ENCODE measurements at places on chromosomes 1 and 21.
A peak's percentile ranks its signal among the peaks of the same experiment; 100 is the strongest.

DNA sequence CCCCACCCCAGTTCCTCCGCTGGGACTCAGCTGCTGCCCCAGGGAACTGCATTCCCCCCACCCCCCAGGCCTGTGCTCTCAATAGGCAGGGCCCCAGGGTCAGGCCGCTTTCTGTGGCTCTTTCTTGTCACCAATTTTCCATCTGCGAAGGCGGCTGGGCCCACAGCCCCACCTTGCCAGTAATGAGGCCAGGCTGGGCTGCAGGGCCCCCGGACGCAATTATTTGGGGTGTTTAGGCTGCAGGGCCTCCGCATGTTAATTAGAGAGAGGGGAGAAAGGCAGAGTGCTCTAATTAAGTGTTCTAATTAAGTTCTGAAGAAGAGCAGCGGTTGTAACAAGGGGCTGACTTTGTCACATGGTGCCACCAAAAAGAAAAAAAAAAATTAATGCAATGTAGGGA is 71.8 kb downstream of the EPHB2 start:
- DNase-seq, result no peak

GRCh38 chr1:78006521-78006920 is 1.8 kb downstream of the DNAJB4 start:
- DNase-seq, result no peak

- DNase-seq, result no peak
Observed at GRCh38 chr1:245591346-245592188, 436.8 kb downstream of the KIF26B start.

- DNase-seq, result no peak
Observed at GRCh38 chr1:67274623-67275325, 32.9 kb upstream of the IL12RB2 start.

GRCh38 chr1:21451981-21452411 is 12.1 kb downstream of the NBPF3 start:
- DNase-seq, result no peak

DNA sequence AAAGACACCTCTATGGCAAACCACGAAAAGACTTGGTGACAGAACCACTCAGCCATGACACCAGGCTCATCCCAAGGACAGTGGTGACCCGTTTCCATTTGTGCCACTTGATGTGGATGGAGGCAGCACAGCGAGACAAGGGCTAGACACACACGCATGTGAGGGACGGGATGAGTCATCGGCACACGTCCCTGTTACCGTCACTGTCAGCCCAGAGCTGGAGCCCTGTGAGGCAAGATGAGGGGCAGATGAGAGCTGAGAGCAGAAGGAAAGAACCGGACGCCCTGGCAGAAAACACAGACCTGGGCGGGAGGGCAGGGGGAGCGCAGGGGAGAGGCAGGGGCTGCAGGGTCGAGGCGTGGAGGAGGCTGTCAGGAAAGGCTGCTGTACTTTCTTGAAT is 57.8 kb downstream of the SIK1 start:
- DNase-seq, result no peak

DNA sequence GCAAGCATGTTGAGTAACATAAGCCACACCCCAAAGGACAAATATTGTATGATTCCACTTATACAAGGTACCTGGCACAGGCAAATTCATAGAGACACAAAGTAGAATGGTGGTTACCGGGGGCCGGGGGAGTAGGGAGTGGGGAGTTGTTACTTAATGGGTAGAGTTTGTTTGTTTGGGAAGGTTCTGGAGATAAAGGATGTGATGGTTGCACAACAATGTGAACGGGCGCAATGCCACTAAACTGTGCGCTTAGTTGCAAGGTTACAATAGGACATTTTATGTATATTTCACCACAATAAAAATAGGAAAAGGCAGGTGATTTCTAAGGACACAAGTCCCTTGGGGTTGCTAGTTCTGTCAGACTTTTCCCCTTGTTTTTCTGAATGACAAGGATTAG is 516.6 kb downstream of the KIF26B start:
- DNase-seq, result no peak

- no peak for DNase-seq
Observed at GRCh38 chr1:12372761-12373160, 142.9 kb downstream of the VPS13D start.

- DNase-seq, result no peak
Observed at GRCh38 chr1:231359113-231359512, 21.0 kb downstream of the SPRTN start.

- no peak for DNase-seq
Observed at GRCh38 chr1:59081181-59081580, 215.7 kb upstream of the FGGY start.

- DNase-seq, result no peak
Observed at GRCh38 chr1:163056831-163057230, 12.3 kb upstream of the RGS4 start.

GRCh38 chr1:117575586-117576225 is 30.1 kb upstream of the TENT5C start:
- no peak for DNase-seq

- no peak for DNase-seq
Observed at GRCh38 chr1:153534226-153534924, 1.4 kb downstream of the S100A6 start.

GRCh38 chr1:53296117-53296749 is 31.6 kb downstream of the LRP8 start:
- no peak for DNase-seq

GRCh38 chr1:2194319-2194897 is at the start of gene FAAP20:
FAAP20 (minus strand) TSS chr1:2194772; CDS start chr1:2194749, 23 bp downstream.
- DNase-seq, result no peak

DNA sequence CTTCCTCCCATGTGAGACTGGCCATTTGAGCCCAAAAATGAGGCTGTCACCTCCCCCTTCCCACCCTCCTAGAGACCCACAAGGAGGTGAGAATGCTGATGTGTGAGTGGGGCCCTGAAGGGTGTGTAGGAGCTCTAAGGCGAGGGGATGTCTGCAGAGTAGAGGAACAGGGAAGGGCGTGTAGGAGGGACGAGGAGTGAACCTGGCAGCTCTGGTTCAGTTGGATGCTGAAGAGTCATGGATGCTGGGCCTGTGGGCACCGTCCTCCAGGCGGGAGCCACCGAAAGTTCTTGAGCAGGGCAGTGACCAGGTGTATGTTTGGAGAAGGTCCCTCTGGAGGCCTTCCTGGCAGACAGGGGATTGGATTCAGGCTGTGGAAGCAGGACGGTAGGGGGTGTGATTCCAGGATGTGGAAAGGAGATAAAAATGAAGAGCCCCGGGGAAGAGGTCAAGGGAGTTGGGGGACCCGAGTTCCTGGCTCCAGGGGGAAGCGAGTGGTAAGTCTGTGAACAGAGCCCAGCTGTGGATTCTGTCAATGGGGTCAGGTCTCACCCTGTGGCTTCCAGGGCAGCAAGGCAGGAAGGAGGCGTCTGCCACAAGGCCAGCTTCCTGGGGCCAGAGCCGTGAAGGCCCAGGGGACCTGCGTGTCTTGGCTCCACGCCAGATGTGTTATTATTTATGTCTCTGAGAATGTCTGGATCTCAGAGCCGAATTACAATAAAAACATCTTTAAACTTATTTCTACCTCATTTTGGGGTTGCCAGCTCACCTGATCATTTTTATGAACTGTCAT is 7.9 kb downstream of the SAMD11 start:
- no peak for DNase-seq

DNA sequence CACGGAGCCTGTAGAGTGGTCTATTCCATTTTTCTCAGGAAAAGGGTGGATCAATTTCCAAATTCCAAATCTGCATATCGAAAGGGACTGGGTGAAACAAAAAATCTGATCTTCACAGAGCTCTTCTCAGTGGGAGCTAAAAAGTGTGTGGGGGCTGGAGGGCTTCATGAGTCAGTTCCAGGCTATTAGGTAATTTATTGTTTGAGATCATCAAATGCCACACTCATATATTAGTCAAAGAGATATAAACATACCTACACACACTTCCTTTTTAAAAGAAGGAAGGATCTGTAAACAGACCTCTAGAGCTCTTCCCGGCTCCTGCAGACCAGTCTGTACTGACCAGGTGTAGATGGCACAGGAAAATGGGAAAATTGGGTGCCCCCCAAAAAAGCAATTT is 175.4 kb downstream of the ZBTB18 start:
- DNase-seq, result no peak

GRCh38 chr1:20732588-20733359 is at the start of gene SH2D5:
SH2D5 (minus strand) TSS chr1:20732703; CDS start chr1:20728044, 4,659 bp downstream.
- DNase-seq, result peak; percentile 34

DNA sequence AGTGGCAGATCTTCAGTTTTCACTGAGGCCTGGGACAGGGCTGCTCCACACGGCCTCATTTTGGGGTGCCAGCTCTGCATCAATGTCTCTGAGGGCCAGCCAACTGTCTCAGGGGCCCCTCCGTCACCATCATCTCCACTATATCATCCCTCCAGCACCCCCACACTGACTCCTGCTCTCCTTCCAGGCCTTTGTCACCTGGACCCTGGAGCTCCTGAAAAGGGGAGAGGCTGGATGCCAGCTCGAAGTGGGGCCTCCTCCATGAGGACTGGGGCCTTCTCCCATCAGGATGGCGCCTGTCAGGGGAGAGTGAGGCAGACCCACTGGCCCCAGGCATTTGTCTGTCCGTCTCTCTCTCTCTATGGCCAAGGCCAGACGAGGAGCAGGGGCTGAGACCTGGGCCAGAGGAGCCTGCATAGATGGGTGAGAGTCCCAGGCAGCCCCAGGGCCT is 44.7 kb upstream of the LRP8 start:
- no peak for DNase-seq

DNA sequence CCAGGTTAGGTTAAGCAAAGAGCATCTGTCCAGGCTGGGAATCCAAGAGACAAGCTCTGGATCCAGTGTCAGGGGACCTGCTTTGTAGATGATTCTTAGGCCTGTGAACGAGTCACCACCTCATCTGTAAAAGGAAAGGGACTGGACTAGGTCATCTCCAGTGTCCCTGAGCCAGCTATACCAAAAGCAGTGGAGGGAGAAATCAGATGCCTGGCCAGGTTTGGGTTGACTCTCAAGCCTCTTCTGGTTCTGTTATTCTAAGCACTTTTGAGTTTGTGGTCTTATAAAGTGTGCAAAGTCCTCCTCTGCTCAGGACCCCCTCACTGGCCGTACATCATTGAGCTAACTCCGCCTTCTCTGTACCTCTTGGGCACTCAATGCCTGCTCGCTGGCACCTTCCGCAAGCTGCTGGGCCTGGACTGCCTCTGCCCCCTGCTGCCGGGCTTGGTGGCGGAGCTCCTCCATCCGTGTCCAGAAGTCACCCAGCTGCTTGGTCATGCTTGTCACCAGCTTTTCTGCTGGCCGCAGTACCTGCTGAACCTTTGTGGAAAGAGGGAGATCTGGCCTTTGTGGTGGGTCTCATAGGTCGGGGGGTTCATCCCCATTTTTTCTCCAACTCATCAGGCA is 33.6 kb downstream of the CAMK1G start:
- no peak for DNase-seq

DNA sequence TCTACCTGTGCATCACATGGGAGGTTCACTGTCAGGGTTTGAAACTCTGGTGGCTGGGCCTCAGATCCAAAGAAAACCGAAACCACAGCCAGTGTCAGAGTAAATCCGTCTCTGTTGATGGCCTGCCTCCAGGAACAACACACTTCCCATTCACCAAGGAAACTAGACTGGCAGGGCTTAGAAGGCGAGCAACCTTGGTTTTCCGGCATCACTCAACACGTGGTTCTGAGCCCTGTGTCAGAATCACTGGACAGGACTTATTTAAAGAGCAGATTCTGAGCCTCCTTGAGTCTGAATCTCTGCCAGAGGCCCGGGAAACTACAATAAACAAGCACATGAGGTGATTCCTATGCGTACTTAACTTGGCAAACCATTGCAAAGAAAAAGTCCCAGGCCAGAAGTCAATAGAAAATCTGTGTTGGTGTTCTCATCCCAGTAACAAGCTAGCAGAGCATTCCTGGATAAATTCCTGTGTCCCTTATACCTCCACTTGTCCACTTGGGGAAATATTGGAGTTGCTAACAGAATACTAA is 70.0 kb downstream of the KCTD3 start:
- no peak for DNase-seq

DNA sequence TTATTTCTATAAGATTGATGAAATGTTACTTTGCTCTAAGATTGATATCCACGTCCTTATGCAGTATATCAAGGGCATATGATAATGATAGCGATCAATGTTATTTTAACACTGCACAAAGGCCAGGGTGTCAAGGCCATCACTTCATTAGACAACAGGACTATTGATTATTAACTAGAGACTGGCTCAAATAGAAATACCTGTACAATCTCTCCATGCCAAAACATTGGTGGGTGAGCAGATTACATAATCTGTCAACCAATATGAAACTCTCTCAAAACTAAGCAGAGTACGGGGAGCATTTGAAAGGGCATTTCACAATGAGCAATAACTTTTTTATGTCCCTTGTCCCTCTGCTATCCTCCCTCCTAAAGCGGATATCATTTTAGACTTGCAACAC is 566.5 kb upstream of the PKN2 start:
- no peak for DNase-seq

DNA sequence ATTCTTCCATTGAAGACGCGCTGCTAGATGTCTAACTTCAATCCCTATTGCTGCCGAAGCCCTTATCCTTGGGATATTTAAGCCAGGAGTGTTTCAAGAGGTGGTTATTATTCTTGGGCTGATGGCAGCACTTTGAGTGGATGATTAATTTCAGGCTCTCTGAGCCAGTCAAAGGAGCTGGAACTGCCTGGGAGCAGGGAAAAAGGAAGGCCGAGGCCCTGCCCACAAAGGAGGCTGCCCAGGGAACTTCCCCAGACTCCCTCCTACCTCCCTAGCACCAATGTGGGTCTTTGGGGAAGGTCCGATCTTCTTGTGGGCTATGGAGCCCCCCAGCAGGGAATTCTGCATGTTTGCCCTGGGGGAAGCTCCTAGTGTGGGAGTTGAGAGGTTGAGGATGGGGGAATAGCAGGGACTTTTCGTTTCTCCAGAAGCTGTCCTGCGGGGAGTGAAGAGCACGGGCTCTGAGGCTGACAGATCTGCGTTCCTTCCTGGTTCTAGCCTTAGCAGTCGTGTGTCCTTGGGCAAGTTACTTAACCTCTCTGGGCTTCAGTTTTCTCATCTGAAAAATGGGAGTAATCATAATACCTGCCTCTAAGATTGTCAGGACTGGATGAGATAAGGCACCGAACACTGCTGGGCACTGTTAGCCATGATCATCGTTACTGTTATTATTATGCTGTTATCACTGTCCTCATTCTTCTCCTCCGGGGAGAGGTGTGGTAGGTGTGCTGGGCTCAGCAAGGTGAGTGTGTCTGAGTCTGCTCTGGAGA is 6.3 kb downstream of the KCNQ4 start:
- no peak for DNase-seq

- DNase-seq, result no peak
Observed at GRCh38 chr1:19476450-19477190, 8.7 kb downstream of the CAPZB start.

DNA sequence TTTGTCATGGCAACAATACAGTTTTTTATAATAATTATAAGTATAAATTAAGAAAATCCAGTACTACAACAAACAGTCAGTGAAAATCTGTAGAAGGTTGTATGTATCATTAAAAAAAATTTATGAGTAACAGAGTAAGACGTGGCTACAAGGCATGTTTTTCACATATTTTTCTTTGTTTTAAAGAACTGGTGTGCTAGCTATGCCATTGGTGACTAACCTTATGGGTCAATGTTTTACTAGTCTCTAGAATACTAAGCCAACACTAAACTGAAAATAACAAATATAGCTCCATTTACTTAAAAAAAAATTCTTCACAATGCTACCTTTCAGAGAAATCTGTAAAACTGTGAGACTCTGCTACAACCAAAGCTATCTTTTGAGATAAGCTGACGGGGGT is 261.5 kb downstream of the ADGRL2 start:
- DNase-seq, result no peak
